HL-60 (cell line): ENCODE measurements at places on chromosomes 5 and 9.

DNA sequence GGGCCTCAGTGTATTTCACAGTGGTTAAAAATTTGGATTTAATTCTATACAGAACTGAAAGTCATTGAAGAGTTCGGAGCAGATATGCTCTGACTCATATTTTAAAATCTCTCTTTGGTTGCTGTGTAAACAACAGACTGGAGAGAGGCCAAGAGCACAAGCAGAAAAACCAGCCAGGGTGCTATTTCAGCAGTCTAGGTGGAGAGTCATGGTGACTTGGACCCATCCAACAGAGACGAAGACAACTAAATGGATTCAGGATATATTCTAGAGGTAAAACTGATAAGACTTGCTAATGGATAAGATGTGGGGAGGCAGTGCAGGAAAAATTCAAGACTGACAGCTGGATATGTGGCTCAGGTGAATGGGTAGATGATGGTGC lies 168.9 kb downstream of the MAPKAP1 start:
- no peak for DNase-seq

DNA sequence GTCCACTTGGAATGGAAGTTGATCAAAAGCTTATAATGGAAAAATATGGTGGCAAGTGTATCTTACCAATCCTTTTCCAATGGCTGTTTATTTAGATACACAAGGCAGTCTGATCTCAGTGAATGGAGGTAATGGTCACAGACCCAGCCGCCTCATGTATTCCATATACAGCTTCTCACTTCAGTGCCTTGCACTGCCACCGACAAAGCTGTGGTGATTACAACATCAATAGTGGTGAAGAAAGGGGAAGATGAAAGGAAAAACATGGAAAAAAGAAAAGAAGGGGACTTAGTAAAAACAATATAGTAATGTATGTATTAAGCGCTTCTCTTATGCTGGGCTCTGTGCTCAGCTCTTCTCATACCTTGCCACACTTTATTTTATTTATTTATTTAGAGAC lies 297.3 kb upstream of the RASA1 start:
- no peak for DNase-seq

- DNase-seq: no peak
These were observed 1.3 kb downstream of the NPDC1 start for GRCh38 chr9:137044502-137045177.

- DNase-seq: no peak
These were observed 525 bp upstream of the DAPK1 start for GRCh38 chr9:87497080-87497603.

- DNase-seq: no peak
These were observed 1.1 kb downstream of the CRB2 start for GRCh38 chr9:123356851-123357742.

- peak; percentile 1 for DNase-seq
These were observed 42.8 kb downstream of the PDE4D start for GRCh38 chr5:59850766-59851165.

GRCh38 chr9:130236436-130236985 lies 29.0 kb upstream of the HMCN2 start:
- no peak for DNase-seq
